Stimulated activated CD8-positive, alpha-beta memory T cell treated with anti-CD3 and anti-CD28 coated beads, Interleukin-2, amount 100 ng/mL, for 1 hour (primary cell): ENCODE measurements at places on chromosomes 12 and 14.

GRCh38 chr12:26121323-26122060 is 3.3 kb downstream of the BHLHE41 start:
- no peak for DNase-seq

GRCh38 chr14:32611752-32612151 is 282.7 kb downstream of the AKAP6 start:
- no peak for DNase-seq

- no peak for DNase-seq
Measured at GRCh38 chr14:52365071-52365470, 51.0 kb downstream of the PTGER2 start.

DNA sequence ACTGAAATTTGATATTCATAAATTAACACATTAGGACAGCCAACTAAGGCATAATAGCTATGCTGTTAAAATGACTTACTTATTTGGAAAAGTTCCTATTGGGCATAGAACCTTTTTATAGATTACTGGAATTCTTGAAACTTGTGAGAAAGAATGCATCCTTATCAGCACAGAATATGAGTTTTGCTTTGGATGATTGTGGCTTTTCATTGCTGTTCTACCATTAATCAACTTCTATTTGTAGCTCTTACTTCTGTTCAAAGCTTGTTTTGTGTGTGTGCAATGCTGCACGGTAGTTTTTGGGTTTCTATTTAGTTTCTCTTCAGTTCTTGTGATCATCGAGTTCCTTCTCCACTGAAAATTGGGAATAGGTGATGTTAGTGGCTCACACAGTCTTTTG is 152.4 kb upstream of the PELI2 start:
- no peak for DNase-seq

- DNase-seq = no peak
Measured at GRCh38 chr12:79920421-79921238, 14.3 kb downstream of the PPP1R12A start.
